ENCODE measurements at places on chromosomes 1 and 21.

DNA sequence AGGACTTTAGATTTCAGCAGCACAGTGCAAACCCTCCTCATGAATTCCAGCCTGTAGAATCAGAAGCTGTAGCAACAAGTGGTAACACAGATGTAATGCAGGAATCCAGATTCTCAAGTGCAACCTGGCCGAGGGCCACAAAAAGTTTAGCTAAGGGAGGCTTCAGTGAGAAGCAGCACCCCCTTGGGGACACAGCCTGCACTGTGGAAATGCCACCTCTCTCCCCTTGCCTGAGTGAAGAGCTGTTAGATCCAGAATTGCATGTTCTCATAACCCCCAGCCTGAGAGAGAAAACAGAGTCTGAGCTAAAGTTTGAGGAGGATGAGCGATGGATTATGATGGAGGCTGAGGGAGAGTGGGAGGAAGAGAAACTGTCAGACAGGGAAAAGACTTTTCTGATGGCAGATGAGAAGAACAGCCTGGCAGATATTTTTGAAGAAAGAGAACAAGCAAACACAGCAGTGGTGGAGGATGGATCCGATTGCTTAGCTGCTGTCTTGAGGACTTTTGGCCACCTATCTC is 80.5 kb upstream of the BMP8A start:
- DNase-seq: peak; percentile 48

GRCh38 chr21:27380303-27380702 is 413.4 kb upstream of the ADAMTS5 start:
- DNase-seq: no peak

GRCh38 chr1:3598522-3599285 is 12.6 kb downstream of the MEGF6 start:
- DNase-seq: no peak

GRCh38 chr1:220430586-220430985 is 97.3 kb upstream of the MARK1 start:
- DNase-seq: no peak

DNA sequence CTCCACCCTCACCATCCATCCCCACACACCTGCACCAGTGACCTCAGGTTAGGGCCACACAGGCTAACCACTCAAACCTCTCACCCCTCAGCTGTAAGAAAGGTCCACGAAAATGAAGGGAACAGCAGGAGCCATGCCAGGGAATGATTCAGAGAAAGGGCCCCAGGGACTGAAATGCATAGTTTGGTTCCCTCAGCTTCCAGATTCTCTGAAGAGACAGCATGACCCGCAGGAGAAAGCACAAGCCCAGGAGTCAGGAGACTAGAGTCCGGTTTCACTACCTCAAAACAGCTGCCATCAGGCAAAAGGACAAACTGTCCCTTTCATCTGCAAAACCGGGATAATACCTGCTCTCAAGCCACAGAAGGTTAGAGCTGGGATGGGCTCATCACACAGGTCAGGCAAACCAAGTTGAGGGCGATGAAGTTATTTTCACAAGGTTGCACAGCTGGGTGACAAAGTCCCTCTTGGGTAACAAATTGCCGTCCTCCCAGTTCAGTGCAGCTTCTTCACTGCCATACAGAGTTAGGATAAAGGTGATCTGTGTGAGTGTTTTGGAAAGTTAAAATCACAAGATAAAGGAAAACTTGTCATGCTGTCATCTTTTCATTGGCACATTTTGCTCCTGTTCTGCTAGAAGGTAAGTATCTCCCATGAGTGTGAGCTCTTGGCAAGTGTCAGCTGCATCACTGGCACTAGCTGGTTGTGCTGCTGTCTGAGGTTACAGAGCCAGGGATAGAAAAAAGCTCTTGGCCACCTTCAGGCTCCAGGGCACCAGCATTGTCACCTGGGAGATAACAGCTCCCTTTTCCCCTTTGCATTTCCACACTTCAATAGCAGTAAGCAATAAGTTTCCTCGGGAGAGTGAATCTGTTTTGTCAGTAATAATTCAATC is 120.4 kb downstream of the KCNH1 start:
- no peak for DNase-seq

- no peak for DNase-seq
Measured at GRCh38 chr1:222242492-222242891, 305.4 kb downstream of the HHIPL2 start.

GRCh38 chr1:50704126-50704525 is 255.9 kb downstream of the FAF1 start:
- DNase-seq: no peak

DNA sequence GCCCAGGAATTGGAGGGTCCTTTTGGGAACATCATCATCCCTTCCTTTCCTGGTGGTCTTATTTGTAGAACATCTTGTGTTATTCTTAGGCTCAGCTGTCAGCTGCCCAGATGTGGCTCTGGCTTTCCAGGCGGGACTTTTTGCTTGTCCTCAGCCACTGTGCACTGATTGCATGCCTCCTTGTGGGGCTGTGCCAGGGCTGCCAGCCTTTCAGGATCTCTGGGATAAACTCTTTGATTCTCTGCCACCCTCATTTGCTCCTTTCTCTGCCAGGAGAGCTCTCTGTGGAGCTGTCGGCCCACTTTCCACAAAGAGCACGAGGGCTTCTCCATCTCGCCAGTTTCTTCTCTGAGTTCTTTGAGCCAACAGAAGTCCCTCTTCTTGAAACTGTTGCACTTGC is 63.1 kb downstream of the PTPRU start:
- DNase-seq: no peak

DNA sequence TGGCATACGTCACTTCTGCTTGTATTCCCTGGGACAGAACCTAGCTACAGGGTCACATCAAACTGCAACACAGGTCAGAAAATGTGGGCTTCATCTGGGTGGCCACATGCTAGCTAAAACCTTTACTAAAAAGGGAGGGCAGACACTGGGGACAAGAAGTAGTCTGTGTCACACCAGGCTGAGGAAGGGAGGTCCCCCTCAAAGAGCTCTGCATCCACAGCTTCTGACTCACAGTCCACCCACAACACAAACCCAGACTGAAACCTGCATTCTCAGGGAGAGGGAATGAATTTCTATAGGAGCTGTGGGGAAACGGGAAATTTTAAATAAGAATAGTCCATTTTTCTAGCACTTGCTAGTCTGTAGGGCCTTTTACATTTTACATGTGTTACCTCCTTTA is 16.2 kb downstream of the OLIG2 start:
- no peak for DNase-seq

All from hypothalamus (tissue), 51 donors.